ENCODE measurements at places on chromosomes 11 and 22. TPM values are rescaled to one million over a fixed set of nuclear protein-coding genes. Genes with fewer than 3 reads are reported as not detected.

Gene OR8G1
- total RNA-seq: not detected

Gene FOSL1
- 0.23 TPM for total RNA-seq

Gene ACRV1
- total RNA-seq: not detected

Gene POTEH
- not detected for total RNA-seq

Gene CCDC116
- total RNA-seq: 0.19 TPM

Gene MAPK11
- total RNA-seq: 3.6 TPM

Gene KRTAP5-7
- total RNA-seq: 0.12 TPM

Gene OR4D5
- total RNA-seq: 1.9 TPM

Gene SCT
- total RNA-seq: not detected

Gene VPREB1
- not detected for total RNA-seq

Gene HSPB2
- total RNA-seq: not detected

Gene MRGPRX4
- not detected for total RNA-seq

Gene TPBGL
- 0.12 TPM for total RNA-seq

Gene KLHL22
- 11.7 TPM for total RNA-seq

Gene PLAAT2
- total RNA-seq: not detected

Data from pancreas (tissue), 10 donors.